ENCODE measurements at places on chromosomes 5 and 9. TPM values are rescaled to one million over a fixed set of nuclear protein-coding genes. Genes with fewer than 3 reads are reported as not detected.
A peak's percentile ranks its signal among the peaks of the same experiment; 100 is the strongest.

Gene CLPTM1L
- total RNA-seq, result 83.2 TPM

GRCh38 chr5:127031147-127031862 lies 947 bp upstream of the MARCHF3 start:
- no peak for DNase-seq

DNA sequence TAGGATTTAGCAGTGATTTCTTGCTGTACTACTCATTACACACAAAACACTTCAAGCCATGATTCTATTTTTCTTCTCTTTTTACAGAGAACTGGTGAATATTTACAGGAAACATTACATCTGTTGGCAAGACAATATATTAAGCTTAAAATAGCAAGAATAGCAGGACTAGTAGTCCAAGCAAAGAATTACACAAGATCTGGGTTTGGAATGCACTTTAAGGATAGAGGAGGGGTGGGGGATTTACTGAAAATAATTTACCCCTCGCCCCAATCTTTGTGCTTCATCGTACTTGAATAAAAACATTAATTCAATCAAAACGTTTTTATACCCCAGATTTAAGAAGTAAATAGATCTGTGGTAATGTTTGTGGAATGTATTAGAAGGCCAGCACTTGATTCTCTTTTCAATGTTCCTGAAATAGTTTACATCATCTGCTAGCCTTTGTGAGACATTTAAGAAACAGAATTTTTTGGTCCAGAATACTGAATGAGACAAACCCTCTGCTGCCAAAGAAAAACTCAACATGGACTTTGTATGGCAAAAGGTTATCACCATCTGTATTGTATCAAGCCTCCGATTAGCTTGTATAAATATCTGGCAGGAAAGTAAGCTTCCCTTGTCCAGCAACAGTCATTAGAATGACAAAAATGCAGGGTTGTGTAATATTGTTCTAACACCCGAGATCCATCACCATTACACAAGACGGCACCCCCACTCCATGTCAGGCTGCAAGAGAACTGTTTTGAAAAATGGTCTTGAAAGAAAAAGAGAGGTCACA lies 23.8 kb downstream of the SVEP1 start:
- peak; percentile 46 for DNase-seq

DNA sequence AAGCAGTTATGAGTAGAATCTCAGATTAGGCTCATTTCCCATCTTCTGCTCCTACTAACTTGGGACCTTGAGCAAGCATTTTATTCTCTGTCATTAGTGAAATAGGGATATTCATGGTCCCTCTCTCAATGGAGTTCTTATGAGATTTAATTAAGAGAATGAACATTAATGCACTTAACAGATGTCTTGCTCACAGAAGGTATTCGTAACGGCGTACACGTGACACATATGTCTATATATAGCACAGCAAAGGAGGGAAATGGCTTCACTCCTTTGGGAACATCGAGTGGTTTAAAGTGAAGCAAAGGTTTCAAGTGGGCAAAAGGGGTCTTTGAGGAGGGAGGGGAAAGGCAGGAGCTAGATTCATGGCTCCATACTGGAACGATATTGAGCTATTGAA lies 24.6 kb downstream of the KDM4C start:
- no peak for DNase-seq

- peak; percentile 65 for DNase-seq
Observed at GRCh38 chr9:115275753-115276152, 157.8 kb upstream of the TNC start.

DNA sequence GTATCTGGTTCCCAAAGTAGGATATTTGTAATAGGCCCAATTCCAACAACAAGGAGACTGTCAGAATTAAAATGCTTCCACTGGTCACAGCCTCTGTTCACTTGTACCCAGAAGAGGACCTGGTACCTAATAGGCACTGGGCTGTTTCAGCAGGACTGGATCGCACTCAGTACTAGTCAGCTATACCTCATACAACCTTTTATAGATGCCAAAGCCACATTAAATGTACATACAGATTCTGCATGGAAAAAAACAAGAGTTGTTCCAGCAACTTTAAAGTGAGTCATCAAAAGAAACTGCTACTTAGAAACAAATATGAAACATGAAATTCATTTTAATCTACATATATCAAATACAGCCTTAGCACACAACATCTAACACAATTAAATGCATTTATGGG lies 87.5 kb downstream of the GPR21 start:
- no peak for DNase-seq

GRCh38 chr5:111517853-111518501 lies 5.6 kb upstream of the STARD4 start:
- DNase-seq, result no peak
